ENCODE measurements at places on chromosomes 7 and 10.

DNA sequence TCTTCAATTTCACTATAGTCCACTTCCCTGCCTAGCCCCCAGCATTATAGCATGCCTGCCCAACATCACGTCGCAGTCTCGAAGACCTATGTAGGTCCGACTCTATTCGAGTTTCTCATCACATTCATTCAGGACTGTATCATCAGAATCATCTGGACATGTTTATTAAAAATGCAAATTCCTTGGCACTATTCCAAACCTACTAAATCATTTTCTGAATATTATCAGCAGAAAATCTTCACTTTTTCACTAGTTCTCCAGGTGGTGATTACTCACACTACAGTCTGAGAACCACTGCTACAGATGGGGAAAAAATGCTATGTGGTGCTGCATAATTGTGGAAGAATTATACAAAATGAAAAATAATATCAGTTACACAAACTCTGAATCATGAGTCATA, 29.3 kb upstream of the ETV1 start:
- DNase-seq, result no peak

DNA sequence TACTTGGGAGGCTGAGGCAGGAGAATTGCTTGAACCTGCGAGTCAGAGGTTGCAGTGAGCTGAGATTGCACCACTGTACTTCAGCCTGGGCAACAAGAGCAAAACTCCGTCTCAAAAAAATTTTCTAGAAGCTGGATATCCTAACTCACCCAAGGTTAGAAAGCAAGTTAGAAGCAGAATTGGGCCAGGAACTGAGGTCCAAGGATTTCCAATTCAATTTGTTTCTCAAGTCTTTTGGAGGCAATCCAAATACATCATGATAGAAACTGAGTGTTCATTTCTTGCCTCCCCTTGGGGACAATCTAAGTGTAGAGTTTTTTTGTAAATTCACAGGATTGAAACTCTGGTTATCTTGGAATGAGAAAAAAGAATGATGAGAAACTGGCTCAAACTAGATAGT, 45.5 kb downstream of the LAMB1 start:
- no peak for DNase-seq

- DNase-seq, result no peak
Measured at GRCh38 chr10:63584725-63585035, 63.5 kb downstream of the REEP3 start.

DNA sequence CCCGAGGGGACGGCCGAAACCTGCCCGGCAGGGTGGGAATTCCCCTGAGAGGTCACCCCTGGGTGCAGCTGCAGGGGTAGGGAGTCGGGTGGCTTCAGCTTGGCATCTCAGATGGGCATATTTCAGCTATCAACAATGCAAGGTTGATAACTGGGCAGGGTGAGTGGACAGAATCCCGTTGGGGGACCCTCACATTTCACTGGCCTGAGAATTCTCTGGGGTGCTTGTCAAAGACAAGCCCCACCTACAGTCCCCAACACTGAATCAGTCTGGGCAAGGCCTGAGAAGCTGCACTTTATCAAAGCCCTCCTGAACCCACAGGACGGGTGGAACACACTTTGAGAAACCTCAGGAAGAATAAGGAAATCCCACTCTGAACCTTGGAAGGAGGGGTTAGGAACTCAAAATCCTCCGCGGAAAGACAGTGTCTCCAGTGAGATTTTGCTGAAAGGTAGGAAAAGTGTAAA, 3.1 kb downstream of the RGS10 start:
- no peak for DNase-seq

- DNase-seq, result no peak
Measured at GRCh38 chr7:1228545-1229201, 4.0 kb upstream of the UNCX start.

DNA sequence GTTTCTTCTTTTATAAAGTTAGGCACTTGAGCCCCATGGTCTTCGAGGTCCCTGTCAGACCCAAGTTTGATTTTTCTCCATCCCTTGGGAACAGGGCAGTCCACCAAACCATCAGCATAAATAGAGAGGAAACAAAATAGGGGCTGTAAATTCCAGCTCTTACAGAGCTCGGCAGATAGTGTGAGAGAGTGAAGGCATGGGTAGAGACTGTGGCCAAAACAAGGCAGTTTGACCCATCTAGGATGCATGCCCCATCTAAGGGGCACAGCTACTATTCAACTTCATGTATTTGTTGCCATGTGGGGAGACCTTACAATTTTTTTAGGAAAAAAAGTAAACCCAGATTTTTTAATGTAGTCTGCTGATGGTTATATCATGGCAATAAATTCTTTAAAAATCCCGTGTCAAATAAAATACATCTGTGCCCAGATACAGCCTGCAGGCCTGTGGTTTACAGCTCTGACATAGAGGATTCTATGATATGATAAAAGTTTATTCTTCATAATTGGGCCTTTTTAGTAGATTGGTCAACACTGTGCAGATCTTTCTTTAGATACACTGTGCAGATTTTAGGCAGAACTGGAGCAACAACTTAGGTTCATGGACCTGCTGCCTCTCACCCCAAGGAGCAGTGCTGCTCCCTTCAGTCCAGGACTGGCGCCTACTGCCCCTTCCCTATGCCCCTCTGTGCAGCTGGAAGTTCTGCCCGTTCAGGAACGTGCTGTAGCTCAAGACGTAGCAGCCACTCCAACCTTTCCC, 5.3 kb downstream of the PPP1R3C start:
- no peak for DNase-seq

GRCh38 chr7:133957845-133958244, 169.3 kb upstream of the LRGUK start:
- no peak for DNase-seq

GRCh38 chr7:139923090-139923489, 94.0 kb downstream of the TBXAS1 start:
- no peak for DNase-seq

DNA sequence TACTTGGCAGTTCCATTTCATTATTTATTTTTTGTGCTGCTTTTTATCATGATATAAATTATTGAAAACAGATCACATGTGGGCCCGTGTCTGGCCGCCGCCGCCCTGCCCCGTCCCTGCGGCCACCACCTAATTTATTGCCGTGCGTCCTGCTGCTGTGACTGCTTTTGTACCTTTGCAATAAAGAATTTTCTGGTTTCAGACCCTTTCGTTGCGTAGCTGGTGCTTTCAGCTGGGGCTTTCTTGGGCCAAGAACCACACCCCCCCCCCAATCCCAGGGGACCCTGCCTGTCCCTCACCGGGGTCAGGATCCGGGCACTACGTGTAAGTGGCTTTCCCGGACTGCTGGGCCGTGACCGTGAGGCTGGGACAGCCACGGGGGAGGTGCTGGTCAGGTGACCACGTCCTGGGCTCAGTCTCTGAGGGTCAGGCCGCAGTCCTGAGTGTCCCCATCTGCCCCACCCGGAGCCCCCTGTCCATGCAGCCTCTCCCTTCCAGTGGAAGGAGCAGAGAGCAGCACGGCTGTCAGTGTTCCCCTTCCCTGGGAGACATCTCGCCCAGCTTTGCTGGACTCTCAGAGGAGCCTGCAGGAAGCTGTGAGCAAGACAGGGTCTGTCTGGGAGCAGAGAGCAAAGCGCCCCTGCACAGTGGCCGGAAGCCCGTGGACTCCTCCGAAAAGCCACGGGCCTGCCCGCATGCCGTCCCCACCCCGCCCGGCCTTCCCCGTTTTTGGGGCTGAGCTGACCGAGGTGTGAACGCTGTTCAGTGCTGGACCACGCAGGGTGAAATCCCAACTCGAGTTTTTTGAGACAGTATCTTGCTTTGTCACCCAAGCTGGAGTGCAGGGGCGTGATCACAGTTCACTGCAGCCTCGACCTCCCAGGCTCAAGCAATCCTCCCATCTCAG, 12.6 kb downstream of the MAFK start:
- DNase-seq, result no peak
